ENCODE measurements at places on chromosomes 2 and 18.
A peak's percentile ranks its signal among the peaks of the same experiment; 100 is the strongest.

- DNase-seq: no peak
Observed at GRCh38 chr2:99933894-99934650, 208.3 kb downstream of the AFF3 start.

GRCh38 chr18:12422936-12423335 is 15.2 kb downstream of the PRELID3A start:
- DNase-seq: no peak

DNA sequence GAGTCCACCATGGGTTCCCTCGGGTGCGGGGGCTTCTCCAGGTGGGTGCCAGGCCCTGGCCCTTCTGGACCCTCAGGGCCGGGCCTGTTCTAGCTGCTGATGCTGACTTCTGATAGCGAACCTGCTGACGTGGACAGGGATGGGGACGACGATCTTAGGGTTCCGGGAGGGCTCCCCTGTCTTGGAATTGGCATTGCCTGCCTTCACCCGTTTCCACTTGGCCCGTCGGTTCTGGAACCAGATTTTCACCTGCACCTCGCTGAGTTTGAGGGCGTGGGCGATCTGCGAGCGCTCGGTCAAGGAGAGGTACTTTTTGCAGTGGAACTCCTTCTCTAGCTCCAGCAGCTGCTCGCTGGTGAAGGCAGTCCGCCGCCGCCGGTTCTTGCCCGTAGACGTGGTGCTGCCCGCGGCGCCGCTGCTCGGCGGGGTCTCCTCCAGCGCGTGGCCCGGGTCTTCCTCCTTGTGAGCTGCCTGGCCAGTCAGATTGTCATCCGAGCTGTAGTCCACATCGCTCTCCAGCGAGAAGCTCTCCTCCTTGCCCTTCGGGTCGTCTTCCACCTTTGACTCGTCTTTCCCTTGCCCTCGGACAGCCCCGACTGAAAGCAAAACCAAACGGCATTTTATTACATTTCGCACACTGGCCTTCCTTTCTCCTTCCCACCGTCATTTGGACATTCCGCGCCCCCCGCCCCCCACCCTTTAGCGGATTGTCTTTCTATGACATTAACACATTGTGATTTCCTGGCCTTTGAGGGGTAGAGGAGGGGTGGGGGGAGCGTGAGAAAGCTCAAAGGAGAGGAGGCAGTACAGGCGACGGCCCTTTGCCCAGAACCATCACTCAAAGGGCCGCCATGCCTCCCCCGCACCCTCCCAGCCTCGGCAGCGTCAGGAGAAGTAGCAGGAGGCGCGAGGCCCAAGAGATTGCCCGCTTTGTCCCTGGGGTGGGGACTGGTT is 2.1 kb downstream of the GBX2 start:
- no peak for DNase-seq

DNA sequence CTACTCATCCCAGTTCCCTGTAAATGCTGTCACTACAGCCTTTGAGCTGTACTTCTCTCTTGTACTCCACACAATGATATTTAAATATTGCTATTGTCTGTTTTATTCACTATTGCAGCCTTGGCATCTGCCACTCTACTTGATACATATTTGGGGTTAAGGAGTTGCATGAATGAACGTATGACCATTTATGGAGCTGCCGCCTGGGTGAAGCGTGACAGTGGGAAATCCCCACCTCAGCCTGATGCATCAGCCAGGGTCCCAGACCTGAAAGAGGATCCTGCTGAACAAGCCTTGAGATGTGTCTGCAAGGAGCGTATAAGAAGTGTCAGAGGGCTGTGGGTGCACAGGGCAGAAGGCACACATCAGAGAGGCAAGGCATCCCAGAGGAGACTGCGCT is 39.1 kb downstream of the MRPL35 start:
- peak; percentile 5 for DNase-seq

- no peak for DNase-seq
Observed at GRCh38 chr2:218405746-218406208, 6.1 kb downstream of the CTDSP1 start.

DNA sequence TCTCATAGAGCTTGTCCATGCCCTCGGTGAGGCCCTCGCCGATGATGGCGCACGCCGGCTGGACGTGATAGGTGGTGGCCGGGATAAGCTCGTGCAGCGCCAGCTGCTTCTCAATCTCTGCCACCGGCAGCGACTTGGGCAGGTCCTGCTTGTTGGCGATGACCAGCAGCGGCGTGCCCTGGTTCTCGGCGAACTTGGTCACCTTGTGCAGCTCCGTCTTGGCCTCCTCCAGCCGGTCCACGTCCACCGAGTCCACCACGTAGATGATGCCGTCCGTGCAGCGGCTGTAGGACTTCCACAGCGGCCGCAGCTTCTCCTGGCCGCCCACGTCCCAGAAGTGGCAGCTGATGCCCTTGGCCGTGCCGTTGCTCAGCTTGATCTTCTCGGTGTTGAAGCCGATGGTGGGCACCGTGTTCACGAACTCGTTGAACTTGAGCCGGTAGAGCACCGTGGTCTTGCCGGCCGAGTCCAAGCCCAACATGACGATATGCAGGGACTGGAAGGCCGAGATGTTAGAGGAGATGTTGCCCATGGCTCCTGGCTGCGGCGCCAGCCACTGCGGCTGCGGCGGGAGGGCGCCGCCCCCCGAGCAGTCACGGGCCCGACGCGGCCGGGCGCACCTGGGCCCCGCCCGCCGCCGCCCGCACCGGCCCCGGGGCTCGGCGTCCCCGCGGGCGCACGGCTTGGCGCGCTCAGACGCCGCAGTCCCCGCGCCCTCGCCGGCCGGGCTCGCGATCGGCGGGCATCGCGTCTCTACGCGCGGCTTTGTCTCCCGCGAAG is 636 bp downstream of the ARL4C start:
- peak; percentile 50 for DNase-seq

DNA sequence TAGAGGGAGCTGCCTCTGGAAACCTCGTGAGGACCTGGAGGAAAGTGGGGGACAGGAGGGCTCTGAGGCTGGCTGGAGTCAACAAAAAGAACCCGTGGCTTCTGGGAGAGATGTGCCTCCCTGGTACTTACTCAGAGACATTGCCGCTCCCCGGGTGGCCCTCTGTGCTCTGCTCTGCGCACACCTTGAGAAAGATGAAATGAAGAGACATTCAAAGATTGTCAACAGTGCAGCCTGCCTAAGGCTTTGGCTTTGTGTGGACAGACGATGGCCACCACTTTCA is 14.5 kb downstream of the CYS1 start:
- no peak for DNase-seq
